ENCODE measurements at places on chromosomes 13 and 19. TPM values are rescaled to one million over a fixed set of nuclear protein-coding genes. Genes with fewer than 3 reads are reported as not detected.

The LRRC63 gene
- not detected for total RNA-seq

The CFAP97D2 gene
- not detected for total RNA-seq

The ZNF823 gene
- total RNA-seq = 6.7 TPM

The TMEM150B gene
- total RNA-seq = 3.3 TPM

The C19orf85 gene
- total RNA-seq = not detected

The CEACAM6 gene
- 0.78 TPM for total RNA-seq

The GIPR gene
- total RNA-seq = not detected

The CGB2 gene
- not detected for total RNA-seq

The VSTM1 gene
- not detected for total RNA-seq

The SLC10A2 gene
- not detected for total RNA-seq

The ZSCAN18 gene
- 111 TPM for total RNA-seq

DNA sequence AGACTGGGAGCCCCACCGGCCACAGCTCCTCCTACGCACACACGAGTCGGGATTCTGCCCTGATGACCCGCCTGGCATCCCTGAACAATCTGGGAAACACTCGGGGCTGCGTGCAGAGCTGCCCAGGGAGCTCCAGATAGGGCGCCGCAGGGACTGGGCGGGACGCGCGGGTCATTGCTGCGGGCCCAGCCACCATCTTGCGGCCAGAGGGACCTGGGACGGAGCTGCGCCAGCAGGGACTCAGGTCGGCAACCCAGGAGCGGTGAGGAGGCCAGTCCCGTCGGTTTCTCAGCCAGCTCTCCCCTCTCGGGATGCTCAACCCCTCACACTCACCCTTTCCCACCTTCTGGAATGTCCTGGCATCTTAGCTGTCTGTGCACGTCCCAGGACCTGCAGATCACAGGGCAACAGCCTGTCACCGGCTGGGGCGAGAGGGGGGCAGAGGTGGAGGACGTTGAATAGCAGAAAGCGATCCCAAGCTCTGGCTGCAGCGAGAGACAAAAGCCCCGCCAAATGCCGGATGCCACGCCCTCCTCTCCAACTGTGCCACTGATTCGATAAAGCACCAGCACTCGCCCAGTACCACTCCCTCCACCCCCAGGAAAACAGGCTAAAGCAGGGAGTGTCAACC lies 20.4 kb upstream of the ZNF91 start:
- ATAC-seq = no peak

DNA sequence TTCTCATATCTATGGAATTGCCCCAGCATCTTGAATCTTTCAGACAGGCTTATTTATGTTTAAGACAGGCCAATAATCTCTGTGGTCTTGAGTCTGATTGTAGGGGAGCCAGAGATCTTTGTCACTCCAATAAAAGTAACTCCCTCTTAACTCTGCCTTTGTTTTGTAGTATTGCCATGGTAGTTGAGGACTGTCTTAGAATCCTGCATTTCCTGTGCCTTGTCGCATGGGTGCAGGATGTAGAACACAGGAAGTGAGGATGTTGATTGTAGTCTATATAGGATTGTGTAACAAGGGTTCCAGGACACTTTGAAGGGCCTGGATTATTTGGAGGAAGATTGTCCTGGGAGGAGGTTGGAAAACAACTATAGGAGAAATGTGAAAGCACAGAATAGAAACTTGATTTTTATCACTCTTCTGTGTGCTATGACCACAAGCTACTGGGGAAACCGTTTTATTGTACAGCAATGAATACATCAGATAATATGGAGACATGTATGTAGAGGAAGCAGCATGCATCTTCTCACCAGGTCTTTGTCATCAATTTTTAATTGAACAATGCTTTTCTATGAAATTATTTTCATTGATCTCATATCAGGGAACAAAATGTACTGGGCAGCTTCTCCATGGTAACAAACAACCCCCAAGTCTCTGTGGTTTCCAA lies 411.7 kb downstream of the FGF9 start:
- no peak for ATAC-seq

GRCh38 chr19:8468761-8469373 lies 24.1 kb downstream of the HNRNPM start:
- ATAC-seq = no peak

DNA sequence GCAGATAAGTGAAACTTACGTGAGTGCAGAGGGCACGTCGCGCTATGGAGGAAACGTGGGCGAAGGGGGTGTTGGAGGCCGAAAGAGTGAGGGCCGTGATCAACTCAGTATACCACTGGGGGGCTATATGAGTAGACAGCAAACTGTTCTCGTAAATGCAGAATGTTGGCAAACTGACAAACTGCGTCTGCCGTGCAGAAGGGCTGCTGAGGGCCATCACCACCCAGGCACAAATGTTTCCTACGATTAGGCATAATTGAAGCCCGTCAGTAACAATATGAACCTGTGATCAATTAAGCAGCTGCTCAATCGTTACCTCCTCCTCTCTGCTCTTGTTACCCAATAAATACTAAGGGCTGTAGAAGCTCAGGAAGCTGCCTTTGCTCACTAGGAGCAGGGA lies 17.3 kb upstream of the MADCAM1 start:
- no peak for ATAC-seq

DNA sequence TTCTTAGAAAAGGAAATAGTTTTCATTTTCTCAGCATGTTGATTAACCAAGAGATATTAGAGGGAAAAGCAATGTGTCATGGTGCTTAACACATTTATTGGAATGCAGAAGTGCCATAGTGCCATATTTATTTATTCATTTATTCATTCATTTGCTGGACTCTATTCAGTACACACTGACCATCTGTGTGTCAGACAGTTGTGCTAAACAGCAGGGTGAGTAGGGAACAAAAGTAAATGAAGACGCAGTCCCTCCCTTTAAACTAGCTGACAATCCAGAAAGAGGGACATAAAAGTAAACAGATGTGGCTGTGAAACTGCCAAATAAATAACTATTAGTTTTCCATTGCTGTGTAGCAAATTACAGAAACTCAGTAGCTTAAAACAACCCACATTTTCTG lies 323.7 kb downstream of the MTUS2 start:
- ATAC-seq = no peak

DNA sequence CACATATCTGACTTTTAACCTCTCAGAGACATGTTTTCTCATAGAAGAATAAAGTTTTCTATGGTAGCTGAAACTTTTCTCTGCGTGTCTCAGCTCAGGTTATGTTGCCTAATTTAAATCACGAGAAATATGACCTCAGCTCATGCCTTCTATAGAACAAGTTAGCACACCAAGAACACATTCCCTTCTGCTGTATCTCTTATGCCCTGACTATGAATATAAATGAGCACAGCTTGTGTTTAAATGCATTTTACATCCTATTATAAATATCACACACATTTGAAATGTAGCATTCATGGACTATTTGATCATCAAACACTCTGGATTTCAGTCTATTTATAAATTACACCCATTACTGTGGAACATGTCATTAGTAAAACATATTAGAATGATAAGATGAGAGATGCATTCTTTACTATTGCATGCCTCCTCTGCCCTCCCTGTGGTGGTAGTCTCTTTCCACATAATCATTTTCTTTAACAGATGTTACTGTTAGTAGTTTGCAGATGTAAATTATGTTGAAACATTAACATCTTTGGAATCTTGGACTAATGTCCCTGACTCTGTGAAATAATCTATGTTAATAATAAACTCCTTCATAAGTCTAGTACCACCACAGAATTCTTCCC lies 2044.9 kb upstream of the PCDH20 start:
- ATAC-seq = no peak

GRCh38 chr13:51626749-51627148 lies 42.5 kb downstream of the WDFY2 start:
- no peak for ATAC-seq

DNA sequence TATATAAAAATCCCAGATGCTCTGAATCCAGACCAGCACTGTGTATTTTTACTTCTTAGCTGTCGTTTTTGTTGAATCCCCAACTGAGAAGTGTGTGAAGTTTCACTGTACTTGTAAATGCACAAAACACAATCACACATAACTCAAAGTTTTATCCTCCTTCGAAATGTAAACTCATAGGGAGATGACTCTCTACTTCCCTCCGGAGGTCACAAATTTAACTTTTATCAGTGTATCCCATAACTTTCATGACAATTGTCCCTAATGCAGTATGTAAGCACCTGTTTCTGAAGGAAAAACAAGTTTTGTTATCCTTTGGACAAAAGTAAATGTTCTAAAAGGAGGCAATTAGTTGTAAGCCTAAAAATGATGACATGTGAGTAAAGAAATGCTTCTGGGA lies 665.0 kb upstream of the SLITRK6 start:
- no peak for ATAC-seq

DNA sequence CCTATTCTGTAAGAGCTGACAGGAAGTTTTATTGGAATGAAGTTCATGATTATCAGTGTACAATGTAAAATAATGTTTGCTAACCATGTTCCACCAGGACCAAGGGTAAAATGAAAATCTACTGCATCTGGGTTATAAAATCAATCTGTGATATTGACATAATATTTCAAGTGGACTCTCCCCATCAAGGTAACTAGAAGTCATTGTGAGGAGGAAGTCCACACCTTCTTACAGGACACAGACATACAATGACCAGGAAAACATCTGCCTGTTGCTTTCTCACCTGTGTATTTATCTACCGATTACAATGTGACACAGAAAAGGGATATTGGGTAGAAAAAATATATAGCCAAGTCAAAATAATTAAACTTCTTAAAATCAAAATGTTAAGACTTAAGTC lies 140.7 kb upstream of the RFC3 start:
- ATAC-seq = no peak

GRCh38 chr13:60494296-60494695 lies 97.3 kb downstream of the TDRD3 start:
- ATAC-seq = no peak

DNA sequence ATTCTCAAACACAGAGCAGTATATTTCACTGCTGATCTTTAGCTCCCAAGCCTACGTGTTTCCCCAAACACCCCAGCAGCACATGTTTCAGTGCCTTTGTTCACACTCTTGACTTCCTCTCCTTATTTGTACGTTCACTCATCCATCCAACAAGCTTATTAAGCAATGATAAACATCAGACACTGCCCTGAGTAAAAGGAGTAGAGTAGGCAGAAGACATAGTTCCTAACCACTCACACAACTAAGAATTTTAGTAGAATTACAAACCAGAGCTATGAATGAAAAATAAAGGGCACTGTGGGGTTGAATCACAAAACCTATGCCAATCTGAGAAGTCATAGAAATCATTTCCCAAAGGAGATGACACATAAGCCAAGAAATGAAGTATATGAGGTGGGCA lies 213.5 kb downstream of the DIAPH3 start:
- no peak for ATAC-seq

- ATAC-seq = no peak
Observed at GRCh38 chr13:48827709-48828108, 148.0 kb upstream of the FNDC3A start.

GRCh38 chr19:10835089-10835753 lies 791 bp downstream of the TMED1 start:
- ATAC-seq = no peak

DNA sequence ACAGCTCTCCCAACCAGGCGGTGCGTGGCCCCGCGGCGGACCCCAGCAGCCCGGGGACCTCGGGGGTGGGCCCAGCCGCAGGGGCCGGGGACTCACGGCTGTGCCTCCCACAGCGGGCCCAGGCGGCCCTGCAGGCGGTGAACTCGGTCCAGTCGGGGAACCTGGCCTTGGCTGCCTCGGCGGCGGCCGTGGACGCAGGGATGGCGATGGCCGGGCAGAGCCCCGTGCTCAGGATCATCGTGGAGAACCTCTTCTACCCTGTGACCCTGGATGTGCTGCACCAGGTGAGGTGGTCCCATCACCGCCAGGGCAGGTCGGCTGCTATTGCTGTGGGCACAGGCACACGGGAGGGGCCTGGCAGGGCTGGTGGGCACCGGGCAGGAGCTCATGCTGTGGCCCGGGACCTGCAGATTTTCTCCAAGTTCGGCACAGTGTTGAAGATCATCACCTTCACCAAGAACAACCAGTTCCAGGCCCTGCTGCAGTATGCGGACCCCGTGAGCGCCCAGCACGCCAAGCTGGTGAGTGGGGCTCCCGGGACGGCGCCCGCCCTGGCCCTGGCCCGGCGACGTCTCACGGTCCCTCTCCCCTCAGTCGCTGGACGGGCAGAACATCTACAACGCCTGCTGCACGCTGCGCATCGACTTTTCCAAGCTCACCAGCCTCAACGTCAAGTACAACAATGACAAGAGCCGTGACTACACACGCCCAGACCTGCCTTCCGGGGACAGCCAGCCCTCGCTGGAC lies 7.3 kb downstream of the PTBP1 start:
- ATAC-seq = no peak

- ATAC-seq = no peak
Observed at GRCh38 chr13:101406791-101407190, 9.5 kb downstream of the NALCN start.

DNA sequence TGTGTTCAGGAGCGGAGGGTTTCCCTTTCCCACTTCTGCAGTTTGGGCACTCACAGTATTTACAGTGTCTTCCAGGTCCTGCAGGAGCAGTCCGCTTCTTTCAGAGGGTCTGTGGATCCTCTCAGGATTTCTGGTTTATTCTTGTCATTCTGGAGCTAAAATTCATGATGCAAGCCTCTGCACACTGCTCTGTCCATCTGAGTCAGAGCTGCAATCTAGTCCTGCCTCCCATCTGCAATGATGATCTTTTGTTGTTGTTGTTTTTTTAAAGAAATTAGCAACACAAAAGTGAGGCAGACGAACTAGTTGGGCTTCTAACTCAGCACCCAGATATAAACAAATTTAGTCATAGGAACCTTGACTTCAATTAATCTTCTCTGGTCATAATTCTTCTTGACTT lies 86.5 kb downstream of the DLEU7 start:
- ATAC-seq = no peak

All from gastroesophageal sphincter (tissue), 4 donors.